ENCODE measurements at places on chromosomes 13 and 19. TPM values are rescaled to one million over a fixed set of nuclear protein-coding genes. Genes with fewer than 3 reads are reported as not detected.
A peak's percentile ranks its signal among the peaks of the same experiment; 100 is the strongest.

DNA sequence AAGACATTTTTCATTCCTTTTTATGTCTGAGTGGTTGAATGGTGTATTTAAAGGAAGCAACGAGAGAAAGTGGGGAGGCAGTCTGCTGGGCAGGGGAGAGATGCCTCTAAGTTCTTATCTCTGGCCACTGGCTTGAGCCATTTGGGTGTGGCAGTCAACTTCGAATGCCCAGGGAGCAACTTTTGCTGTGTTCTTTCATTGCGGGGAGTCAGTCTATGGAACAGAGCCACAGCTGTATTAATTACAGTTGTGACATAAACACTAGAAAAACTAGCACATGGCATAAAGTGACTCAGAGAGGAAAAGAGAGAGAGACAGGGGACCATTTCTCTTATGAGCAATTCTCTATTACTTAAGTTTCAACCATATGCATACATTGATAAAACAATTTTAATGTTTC, 40.4 kb upstream of the PDCD5 start:
- no peak for DNase-seq
- H3K4me1 ChIP-seq, result peaks cover 11% of the 10 kb centered on the region
- no peak overlapping the region for H3K4me3 ChIP-seq
- H3K27ac ChIP-seq, result no peak overlapping the region
- no peaks in the 10 kb centered on the region for H3K27me3 ChIP-seq
- peaks cover 8% of the 10 kb centered on the region for H3K36me3 ChIP-seq

DNA sequence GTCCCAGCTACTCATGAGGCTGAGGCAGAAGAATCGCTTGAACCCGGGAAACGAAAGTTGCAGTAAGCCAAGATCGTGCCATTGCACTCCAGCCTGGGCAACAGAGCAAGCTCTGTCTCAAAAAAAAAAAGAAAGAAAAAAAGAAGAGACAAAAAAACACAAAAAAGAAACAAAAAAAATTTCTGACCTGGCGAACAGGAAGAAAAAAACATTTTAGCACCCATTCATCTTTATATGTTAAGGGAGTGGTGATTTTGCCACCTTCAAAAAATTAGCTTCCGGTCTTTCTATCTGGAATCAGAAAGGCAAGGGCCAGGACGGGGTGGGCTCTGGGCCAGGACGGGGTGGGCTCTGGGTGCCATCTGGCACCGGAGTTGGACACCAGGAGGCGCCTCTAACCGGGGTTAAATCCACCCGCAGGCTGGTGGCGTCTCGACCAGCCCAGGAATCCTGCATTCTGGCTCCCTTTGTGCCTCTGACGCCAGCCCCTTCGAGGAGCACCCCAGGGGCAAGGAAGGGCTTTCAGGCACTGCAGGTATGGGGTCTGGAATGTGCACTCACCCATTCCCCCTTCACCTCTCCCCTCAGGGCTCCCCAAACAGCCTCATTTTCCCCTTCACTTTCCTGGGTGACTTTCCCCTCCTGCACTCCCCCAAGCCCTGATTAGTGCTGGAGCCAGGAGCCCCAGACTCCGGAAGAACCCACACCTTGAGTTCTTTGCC, 10.4 kb upstream of the ZSWIM4 start:
- peaks cover 24% of the 10 kb centered on the region for H3K4me1 ChIP-seq
- DNase-seq, result peak; percentile 79
- peak overlapping the region; percentile 70 for H3K27ac ChIP-seq
- H3K27me3 ChIP-seq, result no peaks in the 10 kb centered on the region
- H3K4me3 ChIP-seq, result peak overlapping the region; percentile 62
- H3K36me3 ChIP-seq, result no peaks in the 10 kb centered on the region

The C13orf42 gene
- not detected for total RNA-seq

The ONECUT3 gene
- total RNA-seq, result not detected

DNA sequence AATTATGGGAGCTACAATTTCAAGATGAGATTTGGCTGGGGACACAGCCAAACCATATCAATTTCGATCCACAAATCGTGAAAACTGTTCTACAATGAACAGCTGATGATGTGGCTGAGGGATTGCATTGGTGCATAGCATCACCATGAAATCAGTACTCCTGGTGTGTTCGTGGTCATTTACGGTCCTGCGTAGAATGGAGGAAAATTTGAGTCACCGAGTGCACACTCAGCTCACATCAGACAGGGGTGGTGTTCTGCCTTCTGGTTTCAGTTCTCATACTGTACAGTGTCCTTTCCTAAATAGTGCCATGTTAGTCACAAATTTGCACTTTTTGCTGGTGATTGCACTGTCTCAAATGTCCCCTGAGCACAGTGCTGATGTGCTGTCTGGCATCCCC, 39.2 kb downstream of the MYH14 start:
- H3K4me1 ChIP-seq, result no peaks in the 10 kb centered on the region
- H3K27me3 ChIP-seq, result no peaks in the 10 kb centered on the region
- H3K27ac ChIP-seq, result no peak overlapping the region
- no peak overlapping the region for H3K4me3 ChIP-seq
- no peak for DNase-seq

The PCDH9 gene
- 0.20 TPM for total RNA-seq

All from natural killer cell treated with Interleukin-12 subunit alpha and Interleukin-12 subunit beta and Interleukin-15 and Interleukin-18, amount 100 ng/mL, for 72 hours (primary cell).